CD14-positive monocyte (primary cell): ENCODE measurements at places on chromosomes 13 and 19. TPM values are rescaled to one million over a fixed set of nuclear protein-coding genes. Genes with fewer than 3 reads are reported as not detected.

The TRPC4 gene
- not detected for polyA plus RNA-seq

The PSG3 gene
- polyA plus RNA-seq: not detected in 2 replicates

GRCh38 chr13:44715287-44716230 is 139.4 kb upstream of the TSC22D1 start:
- H3K27ac ChIP-seq: no peak overlapping the region
- no peaks in the 10 kb centered on the region for H3K4me1 ChIP-seq
- no peaks in the 10 kb centered on the region for H3K27me3 ChIP-seq
- no peak for DNase-seq

GRCh38 chr13:27792393-27793218 is at the start of gene GSX1:
TSS of gene GSX1 (plus strand) at chr13:27792483. CDS start at chr13:27792691, 208 bp downstream.
- no peaks in the 10 kb centered on the region for H3K36me3 ChIP-seq
- H3K4me1 ChIP-seq: no peaks in the 10 kb centered on the region
- H3K27ac ChIP-seq: no peak within 1 kb of the TSS

- no peaks in the 10 kb centered on the region for H3K36me3 ChIP-seq
- H3K27ac ChIP-seq: no peak overlapping the region
- no peak for DNase-seq
Measured at GRCh38 chr13:21800837-21801616, 130.2 kb downstream of the FGF9 start.

DNA sequence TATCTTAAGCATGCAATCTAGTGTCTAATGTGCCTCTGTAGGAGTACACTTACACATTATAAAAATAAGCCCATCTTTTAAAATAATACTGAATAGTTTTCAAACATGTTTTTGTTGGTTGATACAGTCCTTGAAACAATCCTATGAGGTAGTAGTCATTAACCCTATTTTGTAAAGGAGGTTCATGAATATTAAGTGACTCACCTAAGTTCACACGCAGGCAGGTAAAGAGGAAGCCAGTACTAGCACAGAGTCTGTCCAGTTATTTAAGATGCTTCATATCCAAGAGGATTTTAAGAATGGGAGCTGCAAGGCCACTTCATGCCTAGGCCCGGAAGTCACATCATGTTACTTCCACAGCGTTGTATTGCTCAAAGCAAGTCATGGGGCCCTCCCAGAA is 121.0 kb upstream of the MAB21L1 start:
- no peak overlapping the region for H3K4me3 ChIP-seq
- no peaks in the 10 kb centered on the region for H3K4me1 ChIP-seq
- no peaks in the 10 kb centered on the region for H3K36me3 ChIP-seq
- no peak for DNase-seq
- H3K27ac ChIP-seq: no peak overlapping the region

GRCh38 chr19:19410553-19411550 is 5.4 kb downstream of the GATAD2A start:
- peaks cover 18% of the 10 kb centered on the region for H3K4me1 ChIP-seq
- DNase-seq: no peak
- peak overlapping the region; percentile 39 for H3K27ac ChIP-seq
- no peak overlapping the region for H3K4me3 ChIP-seq
- H3K36me3 ChIP-seq: no peaks in the 10 kb centered on the region
